ENCODE measurements at places on chromosomes 1 and 21. TPM values are rescaled to one million over a fixed set of nuclear protein-coding genes. Genes with fewer than 3 reads are reported as not detected.

The ARHGAP29 gene
- 44.0 TPM for total RNA-seq

The KIRREL1 gene
- 166 TPM for total RNA-seq

The ASTN1 gene
- not detected for total RNA-seq

The CLCA4 gene
- total RNA-seq = not detected

The PBX1 gene
- 38.0 TPM for total RNA-seq

Measured in chondrocyte (in vitro differentiated cells).